Activated naive CD4-positive, alpha-beta T cell treated with anti-CD3 and anti-CD28 coated beads, Interleukin-2, amount 50 U/mL, for 72 hours (primary cell): ENCODE measurements at places on chromosomes 6 and 20. TPM values are rescaled to one million over a fixed set of nuclear protein-coding genes. Genes with fewer than 3 reads are reported as not detected.

The HMGCLL1 gene
- total RNA-seq: not detected

The E2F1 gene
- 76.4 TPM for total RNA-seq

The EFCAB8 gene
- 0.70 TPM for total RNA-seq

The HLA-DOB gene
- 4.0 TPM for total RNA-seq

The PNLDC1 gene
- total RNA-seq: 0.80 TPM
